Activated CD8-positive, alpha-beta memory T cell treated with anti-CD3 and anti-CD28 coated beads for 24 hours (primary cell): ENCODE measurements at places on chromosomes 5 and 9.

DNA sequence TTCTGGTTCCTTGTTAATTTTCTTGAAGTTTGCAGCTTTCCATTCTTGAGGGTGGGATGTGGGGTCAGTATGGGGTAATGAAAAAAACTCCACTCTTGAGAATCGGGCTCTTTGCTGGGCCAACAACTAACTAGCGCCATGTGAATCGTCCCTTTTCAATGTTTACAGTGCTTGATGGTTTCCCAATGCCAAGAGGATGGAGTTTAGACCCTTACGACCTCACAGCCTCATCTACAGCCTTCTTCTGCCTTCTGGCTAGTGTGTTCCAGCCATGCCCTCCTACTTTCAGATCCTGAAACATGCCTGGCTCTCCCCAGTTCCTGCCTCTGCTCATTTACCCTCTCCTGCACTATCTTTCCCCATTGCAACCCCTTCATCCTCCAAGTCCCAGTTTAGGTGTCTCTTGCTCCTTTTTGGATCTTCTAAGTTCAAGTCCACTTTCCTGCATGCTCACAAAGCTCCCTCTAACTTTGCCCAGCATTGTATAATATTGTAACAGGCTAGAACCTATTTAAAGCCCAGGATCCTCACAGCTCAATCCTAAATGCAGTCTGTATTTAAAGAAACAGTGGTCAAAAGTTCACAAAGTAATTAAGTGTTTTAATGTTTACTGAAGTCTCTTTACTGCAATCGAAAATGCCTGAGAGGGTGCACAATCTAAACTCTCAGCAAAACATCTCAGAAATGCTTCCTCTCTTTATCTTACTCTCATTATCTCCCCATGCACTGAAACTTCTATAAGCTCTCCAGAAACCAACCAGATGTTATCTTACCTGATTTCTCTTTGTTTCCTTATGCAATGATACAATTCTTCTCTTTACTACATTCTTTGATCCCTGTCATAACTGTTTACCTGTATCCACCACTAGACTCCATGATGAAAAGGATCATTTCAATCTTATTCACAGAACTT, 20.6 kb upstream of the CAST start:
- no peak for DNase-seq

DNA sequence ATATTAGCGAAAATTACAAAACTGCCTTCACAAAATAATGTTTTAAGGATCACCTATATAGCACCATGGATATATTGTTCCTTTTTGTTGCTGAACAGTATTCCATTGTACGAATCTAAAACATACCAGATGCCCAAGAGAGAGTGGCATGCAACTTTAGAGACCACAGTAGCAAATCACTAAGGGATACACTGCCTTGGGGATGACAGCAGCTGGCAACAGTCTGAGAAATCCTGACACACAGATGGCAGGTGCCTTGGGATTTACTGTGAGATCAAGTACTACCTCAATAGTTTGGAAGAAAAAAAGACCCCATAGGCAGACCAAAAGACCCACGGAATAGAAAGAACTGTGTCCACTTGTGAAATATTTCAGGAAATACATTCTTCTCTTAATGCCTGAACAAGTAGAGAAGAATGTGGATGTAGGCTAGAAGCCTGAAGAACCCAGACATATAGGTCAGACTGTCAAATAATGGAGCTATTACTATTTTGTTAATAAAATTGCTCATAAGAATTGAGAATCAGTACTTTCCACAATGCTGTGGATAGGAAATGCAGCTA, 53.4 kb downstream of the PLPP1 start:
- DNase-seq = no peak

GRCh38 chr9:91421128-91421765, 2.4 kb downstream of the NFIL3 start:
- no peak for DNase-seq

- no peak for DNase-seq
Measured at GRCh38 chr5:87121304-87122150, 146.2 kb upstream of the RASA1 start.

GRCh38 chr5:111548992-111549649, 36.8 kb upstream of the STARD4 start:
- DNase-seq = no peak

DNA sequence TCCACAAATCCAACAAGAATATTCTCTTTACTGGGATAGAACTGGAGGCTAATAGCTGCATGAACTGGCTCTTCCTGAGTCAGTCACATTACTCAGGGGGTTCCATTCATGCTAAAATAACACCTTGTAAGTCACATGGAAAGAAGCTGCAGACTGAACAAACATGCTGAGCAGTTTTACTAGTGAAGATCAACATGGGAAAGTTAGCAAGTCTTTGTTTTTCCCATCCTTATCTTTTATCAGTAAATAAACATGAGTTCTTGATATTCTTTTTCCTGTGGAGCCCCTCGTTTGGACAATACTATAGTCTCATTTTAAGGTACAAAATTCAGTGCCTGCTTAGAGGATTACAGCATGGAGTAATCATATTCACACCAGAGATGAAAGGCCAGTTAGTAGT, 43.7 kb upstream of the TEK start:
- DNase-seq = no peak
